Effector memory CD4-positive, alpha-beta T cell (primary cell): ENCODE measurements at places on chromosomes 16 and 17.

- no peak for DNase-seq
Observed at GRCh38 chr16:87822108-87822970, 47.0 kb downstream of the SLC7A5 start.

DNA sequence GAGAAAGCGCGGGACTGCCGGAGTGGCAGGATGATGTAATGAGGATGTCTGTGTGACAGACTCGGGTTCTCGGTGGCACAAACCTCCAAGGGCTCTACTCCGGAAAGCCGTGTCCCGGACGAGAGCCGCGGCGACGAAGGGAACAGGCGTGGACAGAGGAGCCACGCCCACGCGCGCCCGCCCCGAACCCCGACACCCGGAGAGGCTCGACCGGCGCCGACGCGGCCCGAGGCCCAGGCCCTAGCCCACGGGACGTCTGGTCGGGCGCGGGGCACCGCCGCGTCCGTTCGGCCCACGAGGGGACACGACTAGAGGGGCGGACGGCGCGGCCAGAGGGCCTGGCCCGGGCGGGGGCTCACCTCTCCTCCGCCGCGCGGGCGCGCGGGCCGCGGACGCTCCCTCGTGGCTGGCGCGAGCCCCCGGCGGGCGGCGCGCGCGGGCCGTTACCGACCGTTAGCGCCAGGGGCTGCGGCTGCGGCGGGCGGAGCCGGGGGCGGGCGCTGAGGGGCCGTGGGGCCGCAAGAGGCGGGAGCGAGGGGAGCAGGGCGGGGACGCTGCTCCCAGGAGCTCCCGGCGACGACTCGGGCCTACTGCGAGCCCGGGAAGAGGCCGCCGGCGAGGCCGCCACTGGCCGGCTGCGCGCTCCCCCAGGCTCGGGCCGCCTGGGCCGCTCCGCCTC lies 2.1 kb upstream of the IRX5 start:
- DNase-seq = no peak

DNA sequence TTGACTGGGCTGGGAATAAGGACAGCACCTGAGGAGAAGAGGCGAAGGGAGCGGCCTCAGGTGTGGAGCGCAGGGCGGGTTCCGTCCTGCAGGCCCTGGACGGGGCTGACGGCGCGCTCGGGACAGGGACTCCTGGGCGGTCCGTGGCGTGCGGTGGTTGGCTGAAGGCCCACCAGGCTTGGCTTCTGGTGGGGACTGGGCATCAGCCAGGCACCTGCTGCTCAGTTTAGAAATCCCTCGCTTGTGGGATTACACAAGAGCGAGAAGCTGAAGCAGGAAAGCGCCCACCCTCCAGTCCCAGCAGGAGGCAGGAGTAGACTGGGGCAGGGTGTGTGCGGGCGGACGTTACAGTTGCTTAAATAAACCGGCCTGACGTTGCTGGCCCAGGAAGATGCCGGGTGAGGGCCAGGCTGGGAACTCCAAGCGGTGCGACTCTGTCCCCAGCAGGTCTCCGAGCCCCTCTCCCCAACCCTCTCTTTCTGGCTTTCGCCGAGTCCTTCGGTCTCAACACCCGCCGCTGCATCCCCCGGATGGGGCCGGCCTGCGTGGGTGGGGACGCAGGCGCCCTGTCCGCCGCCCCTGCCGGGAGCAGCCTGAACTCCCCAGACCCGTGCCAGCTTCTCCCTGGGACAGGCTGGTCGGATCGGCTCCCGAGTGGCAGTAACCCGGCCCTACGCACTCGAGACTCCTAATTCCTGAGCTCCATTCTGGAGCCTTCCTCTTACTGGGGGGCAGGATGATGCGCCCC lies 639 bp downstream of the MIF4GD start:
- DNase-seq = no peak

DNA sequence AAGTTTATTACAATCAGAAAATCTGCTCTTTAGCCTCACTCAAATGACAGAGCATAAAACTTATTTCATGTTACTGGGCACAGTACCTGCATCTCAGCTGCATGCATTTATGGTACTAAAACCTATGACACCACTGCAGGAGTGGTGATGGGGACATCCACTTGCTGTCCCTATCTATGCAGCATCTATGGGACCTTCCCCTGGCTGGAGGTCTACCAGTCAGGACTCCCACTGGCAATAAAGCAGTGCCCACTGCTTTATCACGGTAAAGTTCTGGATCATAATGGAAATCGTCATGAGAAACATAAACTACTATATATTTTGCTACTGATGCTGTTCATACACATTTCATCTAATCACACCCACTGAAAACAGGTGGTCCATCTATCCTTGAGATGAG lies 26.2 kb downstream of the NSMCE1 start:
- DNase-seq = no peak

GRCh38 chr17:55212880-55213279 lies 51.9 kb upstream of the HLF start:
- no peak for DNase-seq

DNA sequence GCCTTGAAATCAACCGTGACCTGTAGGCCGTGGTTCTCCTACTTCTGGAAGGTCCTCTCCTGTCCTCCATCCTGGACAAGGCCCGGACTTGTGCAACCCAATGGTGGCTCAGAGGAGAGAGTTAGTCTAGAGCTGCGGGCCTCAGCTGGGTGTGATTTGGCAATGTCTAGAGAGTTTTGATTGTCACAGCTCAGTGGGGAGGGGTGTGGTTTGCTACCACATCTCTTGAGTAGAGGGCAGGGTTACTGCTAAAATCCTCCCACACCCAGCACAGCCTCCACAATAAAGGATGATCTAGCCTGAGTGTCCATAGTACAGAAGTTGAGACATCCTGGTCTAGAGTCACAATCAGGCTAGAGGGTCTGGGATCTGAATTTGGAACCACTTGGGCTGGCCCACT lies 40.3 kb downstream of the MYH13 start:
- no peak for DNase-seq

DNA sequence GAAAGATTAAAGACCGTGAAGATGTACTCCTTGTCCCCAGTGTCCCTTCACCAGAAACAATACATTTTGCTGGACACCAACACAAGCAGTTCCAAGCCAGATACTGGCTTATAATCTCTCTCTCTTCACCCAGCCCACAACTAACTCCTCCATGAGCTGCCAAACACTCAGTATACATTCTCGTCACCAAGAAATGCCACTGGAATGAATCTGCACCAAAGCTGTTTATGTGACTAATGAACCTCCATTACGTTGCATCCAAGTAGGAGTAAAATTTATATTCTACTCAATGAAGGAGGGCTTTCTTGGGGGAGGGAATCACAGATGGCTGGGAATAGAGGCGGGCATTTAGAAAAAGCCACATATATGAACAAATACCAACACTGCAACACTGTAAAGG lies 20.9 kb upstream of the SOX9 start:
- no peak for DNase-seq
